ENCODE measurements at places on chromosomes 12 and 14.
A peak's percentile ranks its signal among the peaks of the same experiment; 100 is the strongest.

DNA sequence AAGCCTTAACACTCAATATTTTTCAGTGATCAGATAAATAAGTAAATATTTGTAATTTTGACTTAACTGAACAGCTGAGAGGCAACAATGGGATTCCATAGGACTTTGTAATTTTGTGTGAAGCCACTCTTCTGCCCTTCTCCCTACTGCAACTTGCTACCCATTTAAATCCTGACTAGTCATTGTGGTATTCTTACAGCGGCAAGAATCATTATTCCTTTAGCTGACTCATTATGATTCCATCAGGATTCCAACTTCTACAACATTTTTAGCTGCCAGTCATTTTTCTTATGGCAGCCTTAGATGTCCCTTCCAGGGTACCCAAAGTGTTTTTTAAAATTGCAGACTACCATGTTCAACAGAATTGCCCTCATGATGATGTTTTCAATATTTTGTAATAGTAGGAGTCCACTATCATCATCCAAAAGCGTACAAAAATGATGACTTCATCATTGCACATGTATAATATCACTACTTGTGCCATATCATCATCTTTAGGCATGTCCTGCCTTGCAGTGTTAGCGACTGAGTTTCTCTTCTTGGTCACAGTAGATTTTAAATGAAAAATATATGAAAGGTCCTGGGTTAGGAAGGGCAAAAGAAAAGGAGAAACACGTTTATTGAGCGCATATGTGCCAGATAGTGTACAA, 5.1 kb upstream of the MAGOHB start:
- no peak for DNase-seq

GRCh38 chr14:77324816-77325745, 4.2 kb downstream of the GSTZ1 start:
- DNase-seq = no peak

GRCh38 chr12:116453631-116454030, 105.5 kb upstream of the MAP1LC3B2 start:
- DNase-seq = no peak

GRCh38 chr12:28963554-28963953, 185.5 kb upstream of the FAR2 start:
- DNase-seq = no peak

- peak; percentile 81 for DNase-seq
Measured at GRCh38 chr12:127125607-127126259, 1141.2 kb upstream of the TMEM132C start.

- DNase-seq = no peak
Measured at GRCh38 chr12:3137268-3137781, 60.1 kb downstream of the TSPAN9 start.

DNA sequence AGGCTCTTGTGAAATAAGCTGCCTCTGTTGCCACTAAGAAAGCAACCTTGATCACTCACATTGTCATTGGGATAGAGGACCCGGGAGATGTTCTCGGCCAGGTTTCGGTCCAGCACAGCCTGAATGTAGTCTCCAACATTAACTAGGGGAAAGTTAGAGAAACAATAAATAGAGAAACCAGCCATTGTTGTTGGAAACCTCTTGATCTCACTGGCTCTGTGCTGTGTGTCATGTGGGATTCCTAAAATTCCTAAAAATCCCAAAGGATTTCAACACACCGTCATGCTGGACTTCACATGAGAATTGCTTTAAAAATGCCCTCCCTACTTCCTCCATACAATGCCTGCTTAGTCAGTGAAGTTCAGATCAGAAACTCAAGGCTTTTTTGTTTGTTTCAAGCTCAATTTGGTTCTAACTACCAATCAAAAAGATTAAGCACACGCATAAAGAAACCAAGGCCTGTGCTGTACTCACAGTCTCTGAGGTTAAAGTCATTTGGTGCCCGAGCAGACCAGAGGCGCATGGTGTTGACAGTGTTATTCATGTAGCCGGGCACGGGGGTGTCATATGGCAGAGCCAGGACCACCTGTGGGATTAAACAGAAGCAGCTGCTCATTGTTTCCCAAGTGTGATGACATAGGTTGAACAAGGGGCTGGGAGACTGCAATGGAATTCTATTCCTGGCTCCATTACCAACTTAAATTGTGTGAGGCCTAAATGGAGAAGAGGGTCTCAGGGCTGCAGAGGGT, 23.6 kb downstream of the PYGL start:
- DNase-seq = no peak

- no peak for DNase-seq
Measured at GRCh38 chr12:26062566-26062965, 62.3 kb downstream of the BHLHE41 start.

- no peak for DNase-seq
Measured at GRCh38 chr14:70137788-70138187, 51.0 kb downstream of the SLC8A3 start.
